ENCODE measurements at places on chromosomes 3 and 15.

DNA sequence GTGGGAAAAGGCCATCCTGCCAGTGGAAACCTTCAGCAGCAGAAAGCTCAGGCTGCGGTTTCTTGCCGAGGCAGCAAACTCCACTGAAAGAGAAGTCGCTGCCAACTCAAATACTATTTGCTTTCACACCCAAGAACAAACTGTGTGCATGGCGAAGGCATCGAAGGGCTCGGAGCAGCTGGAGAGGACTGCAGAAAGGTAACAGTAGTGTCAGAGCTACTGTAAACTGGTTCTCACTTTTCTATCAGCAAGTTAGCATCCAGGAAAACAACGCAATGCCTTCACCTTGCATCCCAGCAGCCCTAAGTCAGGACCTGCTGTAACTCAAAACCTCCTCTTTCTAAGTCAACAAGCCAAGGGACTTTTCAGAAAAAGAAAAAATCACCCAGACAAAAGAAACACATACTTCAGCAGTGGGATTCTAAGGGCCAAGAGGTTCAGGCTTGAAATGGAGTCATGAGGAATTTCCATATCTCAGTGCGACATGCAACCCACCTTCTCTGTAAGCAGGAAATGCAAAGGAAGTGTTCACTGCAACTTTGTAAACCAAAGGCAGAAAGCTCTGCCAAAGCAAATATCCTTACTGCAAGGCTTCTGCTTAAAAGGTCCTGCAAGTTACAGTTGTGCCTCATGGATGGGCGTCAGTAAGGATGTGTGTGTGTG lies 193.5 kb downstream of the FOXP1 start:
- no peak for DNase-seq

DNA sequence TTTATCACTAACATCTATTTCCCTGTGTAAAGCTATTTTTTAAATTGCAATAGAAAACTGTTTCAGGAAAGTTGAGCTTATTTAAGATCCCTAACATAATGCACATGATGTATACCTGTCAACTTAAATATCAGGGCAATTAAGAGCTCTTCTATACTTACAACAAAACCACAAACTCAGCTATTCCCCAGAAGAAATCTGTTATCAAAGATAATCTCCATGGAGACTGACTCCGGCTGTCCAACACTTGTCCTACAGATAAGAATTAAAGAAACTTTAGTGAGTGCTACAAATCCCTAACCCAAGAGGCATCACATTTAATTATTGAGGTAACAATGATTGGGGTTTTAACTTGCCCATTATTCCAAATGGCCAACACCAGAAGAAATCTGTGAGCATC lies 3.4 kb downstream of the SELENOK start:
- no peak for DNase-seq

DNA sequence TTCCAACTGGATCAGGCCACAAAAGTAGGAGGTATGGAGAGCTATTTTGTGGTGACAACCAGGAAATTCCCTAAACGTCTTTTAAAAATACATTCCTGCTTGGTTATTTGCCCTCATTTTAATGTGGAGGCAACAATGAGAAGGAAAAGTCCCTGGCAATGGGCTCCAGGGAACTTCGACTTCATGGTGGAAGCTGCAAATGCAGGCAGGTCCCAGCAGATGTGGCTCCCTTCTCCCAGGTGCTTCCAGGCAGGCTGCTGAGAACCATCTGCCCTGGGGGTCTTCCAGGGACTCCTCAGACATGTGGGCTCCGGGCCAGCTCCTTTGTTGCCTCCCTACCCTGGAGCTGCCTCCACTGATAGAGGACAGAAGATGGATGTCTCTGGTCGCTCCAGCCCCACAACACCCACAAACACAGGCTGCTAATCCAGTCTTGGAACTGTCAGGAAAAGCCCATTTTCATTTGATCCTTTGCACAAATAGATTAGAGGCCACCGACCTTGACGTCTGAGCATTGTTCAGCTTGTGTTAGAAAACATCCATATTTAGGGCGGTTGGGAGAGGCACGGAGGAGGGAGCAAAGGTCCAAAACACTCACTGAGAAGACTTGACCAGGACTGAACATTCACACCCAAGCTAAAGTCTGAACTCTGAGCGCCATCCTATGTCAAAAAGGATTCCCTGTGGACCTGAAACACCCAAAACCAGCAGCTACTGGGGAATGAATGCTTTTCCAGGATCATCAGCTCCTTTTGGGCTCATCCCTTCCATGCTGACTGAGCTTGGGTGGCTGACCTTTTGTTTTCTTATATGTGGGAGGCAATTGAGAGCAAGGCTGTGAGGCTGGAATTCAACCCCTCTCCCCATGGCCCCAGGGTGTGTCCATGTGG lies 30.2 kb upstream of the SLCO2A1 start:
- no peak for DNase-seq

DNA sequence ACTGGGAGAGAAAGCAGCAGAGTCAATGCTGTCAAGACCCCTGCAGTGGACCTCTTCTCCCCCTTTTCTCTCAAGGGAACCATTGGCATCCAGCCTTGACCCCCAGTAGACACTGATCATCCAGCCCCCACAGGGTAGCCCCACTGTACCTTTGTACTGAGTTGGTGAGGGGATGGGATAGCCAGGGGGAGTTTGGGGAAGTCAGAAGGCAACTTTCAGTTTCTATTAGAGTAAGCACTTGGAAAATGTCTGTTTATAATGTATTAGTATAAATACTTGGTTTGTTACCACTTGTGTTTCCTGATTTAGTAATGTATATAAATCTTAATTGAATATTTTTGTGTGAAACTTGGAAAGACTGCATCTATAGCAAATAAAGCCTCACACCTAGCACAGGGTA lies 25.0 kb downstream of the DAG1 start:
- no peak for DNase-seq

DNA sequence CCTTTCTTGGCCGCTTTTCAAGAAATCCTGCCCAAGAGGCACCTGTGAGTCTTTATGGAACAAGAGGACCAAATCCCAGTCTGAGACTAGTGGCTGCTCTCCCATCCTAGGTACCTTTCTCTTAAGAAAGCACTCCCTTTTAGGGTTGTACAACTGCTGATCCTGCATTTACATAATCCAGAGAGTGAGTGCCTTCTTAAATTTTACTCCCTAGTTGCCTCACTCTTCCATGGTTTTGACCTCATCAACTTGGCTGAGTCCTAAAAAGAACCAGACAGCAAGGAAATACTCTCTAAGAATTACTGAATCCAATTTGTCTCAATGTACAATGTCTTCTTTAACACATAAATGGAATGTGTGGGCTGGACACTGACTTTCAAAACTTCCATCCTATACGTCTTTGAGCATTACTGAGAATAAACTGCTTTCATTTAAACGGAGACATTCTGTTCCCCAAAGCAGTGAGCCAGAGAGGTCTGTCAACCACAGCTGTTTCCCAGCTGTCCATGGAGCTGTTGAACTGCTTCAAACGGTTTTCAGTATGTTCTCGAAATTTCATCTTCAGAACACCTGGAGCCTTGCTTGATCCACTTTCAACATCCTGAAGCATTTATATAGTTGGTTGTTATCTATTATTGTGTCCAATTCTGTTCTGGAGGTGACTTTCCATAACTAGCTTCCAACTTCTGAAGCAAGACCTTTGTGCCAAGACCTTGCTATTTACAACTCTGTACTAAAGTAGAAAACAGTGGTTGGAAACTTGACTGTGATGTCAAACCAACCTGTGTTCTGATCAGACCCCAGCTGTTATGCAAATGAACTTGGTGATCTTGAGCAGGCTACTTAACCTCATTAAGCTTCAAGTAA lies 179.1 kb downstream of the SLC9A9 start:
- DNase-seq = peak; percentile 35

GRCh38 chr3:51722362-51722761 lies 15.5 kb downstream of the GRM2 start:
- no peak for DNase-seq

GRCh38 chr15:53618461-53618860 lies 141.0 kb downstream of the WDR72 start:
- no peak for DNase-seq

DNA sequence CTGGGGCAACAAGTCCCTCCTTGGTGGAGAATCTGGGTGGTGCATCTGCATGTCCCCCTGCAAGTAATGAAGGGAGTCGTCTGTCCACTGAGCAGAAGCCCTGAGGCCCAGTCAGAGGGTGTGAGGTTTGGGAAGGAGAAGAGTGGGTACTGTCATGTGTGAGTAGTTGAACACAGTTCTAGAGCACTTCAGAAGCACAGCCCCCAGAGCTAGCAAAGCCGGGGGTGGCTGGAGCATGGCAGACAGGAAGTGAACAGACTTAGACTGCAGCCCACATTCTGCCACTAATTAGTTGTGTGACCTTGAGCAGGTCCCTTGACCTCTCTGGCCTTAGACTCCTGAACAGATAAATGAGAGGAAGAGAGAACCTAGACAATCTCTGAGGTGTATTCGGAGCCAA lies 207.6 kb downstream of the UACA start:
- no peak for DNase-seq

- no peak for DNase-seq
Measured at GRCh38 chr3:178671791-178672190, 135.6 kb downstream of the KCNMB2 start.

DNA sequence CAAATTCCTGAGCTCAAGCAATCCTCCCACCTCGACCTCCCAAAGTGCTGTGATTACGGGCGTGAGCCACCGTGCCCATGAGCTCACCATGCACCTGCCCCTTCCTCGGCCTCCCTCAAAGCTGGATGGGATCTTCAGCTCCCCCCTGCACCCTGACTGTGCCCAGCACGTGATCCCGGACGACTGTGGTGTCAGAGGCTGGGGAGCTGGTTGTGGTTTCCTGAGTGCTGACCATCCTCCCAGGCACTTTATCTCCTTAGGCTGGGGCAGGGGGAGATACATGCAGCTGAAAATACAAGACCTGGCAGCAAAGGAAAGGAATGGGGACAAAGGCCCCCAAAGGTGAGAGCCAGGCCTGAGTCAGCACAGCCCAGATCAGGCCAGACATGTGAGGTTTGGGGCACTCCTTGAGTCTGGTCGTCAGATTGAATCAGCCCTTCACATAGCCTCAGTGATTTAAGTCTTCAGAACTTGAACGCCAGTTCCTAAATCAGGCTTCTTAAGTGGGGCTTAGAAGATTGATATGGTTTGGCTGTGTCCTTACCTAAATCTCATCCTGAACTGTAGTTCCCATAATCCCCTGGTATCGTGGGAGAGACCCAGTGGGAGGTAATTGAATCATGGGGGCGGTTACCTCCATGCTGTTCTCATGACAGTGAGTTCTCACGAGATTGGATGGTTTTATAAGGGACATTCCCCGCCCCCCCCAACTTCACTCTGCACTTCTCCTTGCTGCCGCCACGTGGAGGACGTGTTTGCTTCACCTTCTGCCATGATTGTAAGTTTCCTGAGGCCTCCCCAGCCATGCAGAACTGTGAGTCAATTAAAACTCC lies 35.8 kb downstream of the PRKCD start:
- DNase-seq = peak; percentile 67

DNA sequence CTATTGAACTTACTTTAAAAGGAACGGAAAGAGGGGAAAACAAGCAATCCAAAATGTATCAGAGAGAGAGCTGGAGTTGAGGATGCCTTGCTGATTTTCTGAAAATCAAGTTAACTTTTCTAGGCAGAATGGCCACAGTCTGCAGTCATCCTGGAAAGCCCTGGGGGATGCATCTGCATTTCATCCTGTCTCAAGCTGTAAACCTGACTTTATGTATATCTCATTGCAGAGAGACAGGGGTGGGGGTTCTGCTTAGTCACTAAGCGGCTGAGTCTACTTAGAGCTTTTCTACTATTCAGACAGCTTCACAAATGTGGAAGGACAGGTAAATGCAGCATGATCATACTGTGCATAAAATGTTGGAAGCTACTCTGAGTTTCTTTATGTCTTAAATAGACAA lies 41.4 kb downstream of the MRPS25 start:
- DNase-seq = no peak

DNA sequence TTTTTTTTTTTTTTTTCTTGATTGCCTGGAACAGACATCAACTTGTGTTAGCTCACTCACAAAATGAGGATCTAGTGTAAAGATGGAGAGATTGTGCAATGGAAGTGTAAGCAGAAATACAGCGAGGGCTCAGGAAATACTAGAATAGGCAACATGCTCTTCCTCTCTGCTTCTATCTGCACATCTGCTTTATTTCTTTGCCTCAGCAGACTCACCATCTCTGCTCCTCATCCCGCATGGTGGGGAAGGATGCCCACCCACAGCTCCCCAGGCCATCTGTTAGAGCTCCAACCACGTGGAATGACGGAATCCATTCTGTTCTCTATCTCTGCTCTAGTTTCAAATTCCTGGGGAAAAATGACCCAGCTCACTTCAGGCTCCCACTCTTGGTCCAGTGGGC lies 128.0 kb upstream of the ADAMTS9 start:
- no peak for DNase-seq

GRCh38 chr3:129577366-129577765 lies 29.1 kb downstream of the PLXND1 start:
- DNase-seq = no peak

GRCh38 chr15:84876269-84876668 lies 8.2 kb upstream of the SLC28A1 start:
- DNase-seq = no peak

- no peak for DNase-seq
Measured at GRCh38 chr3:129745253-129745652, 138.8 kb upstream of the PLXND1 start.

- no peak for DNase-seq
Measured at GRCh38 chr3:111081008-111081545, 9.5 kb downstream of the NECTIN3 start.

GRCh38 chr3:115500795-115501194 lies 122.5 kb upstream of the GAP43 start:
- no peak for DNase-seq

DNA sequence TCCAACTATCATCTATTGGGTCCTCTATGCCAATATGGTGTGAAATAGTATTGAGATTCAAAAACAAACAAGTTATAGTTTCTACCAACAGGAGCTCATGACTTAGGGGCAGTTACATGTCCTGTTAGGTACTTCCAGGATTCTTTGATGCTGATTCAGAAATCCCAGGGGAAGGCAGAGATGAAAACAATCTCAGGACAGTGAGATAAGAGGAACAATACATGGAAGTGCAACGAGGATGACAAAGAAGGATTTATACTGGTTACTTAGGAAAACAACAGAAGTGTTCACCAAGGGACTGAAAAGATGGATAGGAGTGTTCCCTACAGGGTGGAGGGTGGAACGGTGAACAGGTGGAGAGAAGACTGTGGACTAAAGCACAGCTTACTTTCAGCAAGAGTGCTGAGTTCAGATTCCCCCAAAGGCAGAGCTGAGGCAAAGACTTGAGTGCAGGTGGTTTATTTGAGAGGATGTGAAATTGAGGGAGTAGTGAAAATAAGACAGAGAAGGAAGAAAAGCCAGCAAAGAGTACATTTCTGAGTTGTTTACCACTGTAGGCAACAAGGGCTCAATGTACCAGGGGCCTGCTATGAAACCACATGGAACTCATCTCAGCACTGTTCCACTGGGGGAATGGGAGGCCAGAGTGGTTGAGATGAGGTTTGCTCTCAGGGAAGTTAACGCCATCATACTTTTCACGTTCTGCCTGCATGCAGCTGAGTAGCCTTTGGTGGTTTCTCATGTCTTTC lies 68.1 kb downstream of the TRIM69 start:
- DNase-seq = no peak
